ENCODE measurements at places on chromosomes 16 and 17.

DNA sequence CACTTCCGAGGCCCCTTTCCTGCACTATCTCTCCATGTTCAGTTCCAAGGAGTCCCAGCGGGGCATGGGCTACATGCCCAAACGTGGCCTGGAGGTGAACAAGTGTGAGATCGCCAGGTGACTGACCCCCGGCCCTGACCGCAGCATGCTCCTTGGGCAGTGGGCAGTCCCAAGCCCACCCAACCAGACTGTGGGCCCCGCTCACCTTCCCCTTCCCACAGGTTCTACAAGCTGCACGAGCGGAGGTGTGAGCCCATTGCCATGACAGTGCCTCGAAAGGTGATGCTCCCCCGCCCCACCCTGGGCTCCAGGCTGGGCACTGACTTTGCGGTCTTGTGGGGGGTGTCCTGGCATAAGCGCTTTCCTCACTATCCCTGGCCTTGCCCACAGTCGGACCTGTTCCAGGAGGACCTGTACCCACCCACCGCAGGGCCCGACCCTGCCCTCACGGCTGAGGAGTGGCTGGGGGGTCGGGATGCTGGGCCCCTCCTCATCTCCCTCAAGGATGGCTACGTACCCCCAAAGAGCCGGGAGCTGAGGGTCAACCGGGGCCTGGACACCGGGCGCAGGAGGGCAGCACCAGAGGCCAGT, 4.7 kb downstream of the CORO1A start:
- no peak for DNase-seq

DNA sequence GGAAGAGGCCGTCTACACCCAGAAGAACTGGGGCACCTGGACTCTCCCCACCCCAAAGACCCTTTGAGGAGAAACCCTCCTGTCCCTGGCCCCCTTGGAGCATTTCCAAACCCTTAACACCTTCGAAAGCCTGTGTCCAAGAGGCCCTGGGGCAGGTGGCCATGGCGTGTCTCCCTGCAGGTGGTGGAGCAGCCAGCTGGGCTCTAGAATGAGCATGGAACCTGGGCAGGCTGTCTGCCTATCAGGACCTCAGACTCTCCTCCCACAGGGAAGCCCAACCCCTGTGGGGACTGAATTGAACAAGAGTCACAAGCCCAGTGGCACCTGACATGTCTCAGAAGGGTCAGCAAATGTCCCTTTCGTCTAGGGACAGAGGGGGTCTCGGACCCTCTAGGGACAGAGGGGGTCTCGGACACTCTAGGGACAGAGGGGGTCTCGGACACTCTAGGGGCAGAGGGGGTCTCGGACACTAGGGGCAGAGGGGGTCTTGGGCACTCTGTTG, 8.4 kb downstream of the CBX4 start:
- no peak for DNase-seq

DNA sequence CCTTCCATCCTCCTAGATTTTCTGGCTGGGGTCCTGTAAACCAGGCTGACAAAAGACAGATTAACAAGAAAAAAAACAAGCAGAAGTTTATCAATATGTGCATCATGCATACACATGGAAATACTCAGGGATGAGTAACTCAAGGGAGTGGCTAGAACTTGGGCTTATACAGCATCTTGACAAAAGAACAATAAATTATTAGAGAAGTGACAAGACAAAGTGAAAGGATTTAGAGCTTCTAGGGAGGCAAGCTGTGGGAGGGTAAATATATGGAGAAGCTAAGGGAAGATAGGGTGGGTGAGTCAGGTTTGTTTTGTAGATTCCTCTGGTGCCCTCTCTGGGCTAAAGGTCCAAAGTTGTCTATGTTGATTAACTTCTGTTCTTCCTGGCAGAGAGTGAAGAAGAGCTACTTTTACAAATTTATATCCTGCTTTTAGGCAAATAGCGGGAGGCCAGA, 48.0 kb upstream of the NDRG4 start:
- DNase-seq: no peak

DNA sequence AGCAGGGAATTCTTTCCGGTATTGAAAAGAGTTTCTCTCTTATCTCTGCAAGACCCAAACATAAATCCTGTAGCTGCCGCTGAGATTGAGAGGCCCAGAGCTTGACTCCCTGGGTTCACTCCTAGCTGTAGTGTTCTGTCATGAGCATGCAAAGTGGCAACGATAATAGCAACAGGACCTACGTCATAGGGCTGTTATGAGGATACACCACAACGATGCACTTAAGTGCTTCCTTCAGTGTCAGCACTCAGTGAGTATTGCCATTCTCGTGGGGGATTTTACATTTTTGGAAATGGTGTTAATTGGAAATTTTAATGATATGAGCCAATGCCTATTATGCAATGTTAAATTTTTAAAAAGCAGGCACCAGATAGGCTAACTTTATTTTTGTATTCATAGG, 199.8 kb downstream of the CYLD start:
- DNase-seq: no peak

- DNase-seq: no peak
These were observed 56.3 kb downstream of the XYLT1 start for GRCh38 chr16:17414421-17414820.

DNA sequence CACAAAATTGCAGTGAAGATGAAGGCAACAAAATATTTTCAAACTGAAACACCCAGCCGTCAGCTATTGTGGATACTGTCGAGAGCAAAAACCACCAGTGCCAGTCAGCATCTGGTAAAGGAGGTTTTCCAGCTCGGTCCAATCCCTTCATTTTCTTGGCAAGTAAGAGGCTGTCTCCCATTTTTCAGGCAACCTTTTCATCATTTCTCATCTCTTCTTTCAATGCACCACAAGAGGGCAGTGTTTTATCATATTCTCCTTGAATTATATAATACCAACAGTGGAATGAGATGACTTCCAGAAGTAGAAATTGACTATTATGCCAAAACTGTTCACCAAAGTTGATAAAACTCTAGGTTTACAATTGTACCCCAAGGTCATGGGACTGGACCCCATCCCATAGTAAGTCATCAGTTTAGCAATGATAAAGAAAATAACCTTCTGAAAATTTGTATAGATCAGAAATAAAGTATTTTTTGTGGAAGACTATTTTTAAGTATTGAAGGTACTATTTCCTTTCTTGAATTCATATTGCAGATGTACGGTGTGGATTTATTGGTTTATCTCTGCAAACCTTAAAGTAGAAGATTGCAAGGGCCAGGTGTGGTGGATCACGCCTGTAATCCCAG, 16.8 kb downstream of the NQO1 start:
- peak; percentile 75 for DNase-seq

DNA sequence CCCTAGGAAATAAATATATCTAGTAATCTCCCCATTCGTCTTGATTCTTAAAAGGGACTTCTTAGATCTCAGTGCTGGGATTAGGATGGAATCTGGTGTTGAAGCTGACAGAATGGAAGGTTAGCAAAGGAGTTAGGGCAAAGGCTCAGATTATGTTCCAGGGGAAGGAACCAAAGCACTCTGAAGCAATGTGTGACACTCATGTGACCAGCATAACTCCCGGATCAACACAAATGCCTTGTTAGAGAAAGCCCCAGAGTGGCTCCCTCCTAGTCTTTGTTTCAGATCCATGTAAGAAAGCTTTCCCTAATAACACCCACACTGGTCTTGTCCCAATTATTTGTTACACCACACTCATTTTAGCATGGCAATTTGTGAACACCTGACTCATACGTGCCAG, 62.6 kb upstream of the ERN1 start:
- DNase-seq: no peak

GRCh38 chr16:17728196-17728595, 257.4 kb upstream of the XYLT1 start:
- no peak for DNase-seq

Measured in NCI-H524 (cell line).